Activated CD8-positive, alpha-beta memory T cell treated with anti-CD3 and anti-CD28 coated beads for 1 hour (primary cell): ENCODE measurements at places on chromosomes 16 and 17.

GRCh38 chr17:13728781-13729180, 127.1 kb upstream of the HS3ST3A1 start:
- no peak for DNase-seq

GRCh38 chr16:57202095-57202886, 16.2 kb downstream of the RSPRY1 start:
- DNase-seq = no peak

DNA sequence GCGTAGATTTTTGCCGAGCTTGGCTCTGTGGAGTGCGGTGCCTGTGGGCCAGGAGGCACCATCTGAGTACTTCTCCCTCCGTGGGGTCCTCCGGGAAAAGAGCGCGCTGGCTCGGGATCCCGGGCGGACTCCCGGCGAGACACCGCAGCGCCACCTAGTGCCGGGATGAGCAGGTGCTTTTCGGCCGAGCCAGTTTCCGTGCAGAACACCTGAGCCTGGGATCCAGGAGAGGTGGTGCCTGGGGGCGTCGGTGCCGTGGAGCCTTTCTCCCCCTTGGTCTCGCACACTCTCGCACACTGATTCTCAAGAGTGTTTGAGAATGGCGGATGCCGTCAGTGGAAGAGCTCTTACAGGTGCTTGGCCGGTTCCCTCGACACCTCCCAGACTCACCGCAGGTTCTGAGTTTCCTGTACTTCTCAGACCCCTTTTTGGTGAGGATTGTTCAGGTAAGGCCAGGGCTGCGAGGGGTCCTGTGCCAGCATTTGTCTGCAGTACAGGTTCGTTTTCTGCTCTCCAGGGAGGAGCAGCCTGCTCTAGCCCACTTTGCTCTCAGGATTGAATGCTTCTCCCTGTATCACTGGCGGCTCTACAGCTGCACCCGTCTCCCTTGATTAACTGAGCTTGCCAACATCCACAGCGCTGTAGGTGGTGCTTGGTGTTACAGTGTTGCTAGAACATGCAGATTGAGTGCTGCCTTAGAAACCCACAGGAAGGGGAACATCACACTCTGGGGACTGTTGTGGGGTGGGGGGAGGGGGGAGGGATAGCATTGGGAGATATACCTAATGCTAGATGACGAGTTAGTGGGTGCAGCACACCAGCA, 23.3 kb downstream of the TBCD start:
- DNase-seq = no peak

DNA sequence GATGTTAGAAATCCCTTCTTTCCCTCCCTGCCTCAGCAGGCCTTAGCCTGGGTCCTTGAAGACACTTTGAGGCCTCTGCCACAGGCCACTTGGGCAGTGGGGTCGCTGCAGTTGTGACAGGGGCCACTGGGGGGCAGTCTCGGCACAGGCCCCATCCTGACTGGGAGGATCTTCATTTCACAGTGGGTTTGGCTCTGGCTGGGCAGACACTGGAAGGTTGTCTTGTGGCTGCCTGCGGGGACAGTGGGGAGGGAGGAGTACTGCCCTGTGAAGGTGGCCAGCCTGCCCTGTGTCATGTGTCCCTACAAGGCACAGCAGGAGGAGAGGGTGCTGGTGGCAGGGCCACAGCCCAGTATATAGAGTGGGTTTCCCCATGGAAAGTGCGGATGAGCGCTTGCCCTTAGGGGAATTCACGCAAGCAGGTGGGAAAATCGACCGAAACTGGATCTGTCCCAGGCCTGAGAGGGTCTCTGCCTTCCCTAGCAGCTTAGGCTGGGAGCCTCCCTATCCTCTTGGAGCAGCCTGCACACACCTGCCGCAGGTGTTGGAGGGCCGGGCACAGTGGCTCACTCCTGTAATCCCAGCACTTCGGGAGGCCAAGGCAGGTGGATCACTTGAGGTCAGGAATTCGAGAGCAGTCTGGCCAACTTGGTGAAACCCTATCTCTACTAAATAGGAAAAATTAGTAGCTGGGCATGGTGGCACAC, 28.8 kb downstream of the GINS2 start:
- peak; percentile 14 for DNase-seq

GRCh38 chr16:77322757-77323156, 112.1 kb downstream of the ADAMTS18 start:
- DNase-seq = no peak

DNA sequence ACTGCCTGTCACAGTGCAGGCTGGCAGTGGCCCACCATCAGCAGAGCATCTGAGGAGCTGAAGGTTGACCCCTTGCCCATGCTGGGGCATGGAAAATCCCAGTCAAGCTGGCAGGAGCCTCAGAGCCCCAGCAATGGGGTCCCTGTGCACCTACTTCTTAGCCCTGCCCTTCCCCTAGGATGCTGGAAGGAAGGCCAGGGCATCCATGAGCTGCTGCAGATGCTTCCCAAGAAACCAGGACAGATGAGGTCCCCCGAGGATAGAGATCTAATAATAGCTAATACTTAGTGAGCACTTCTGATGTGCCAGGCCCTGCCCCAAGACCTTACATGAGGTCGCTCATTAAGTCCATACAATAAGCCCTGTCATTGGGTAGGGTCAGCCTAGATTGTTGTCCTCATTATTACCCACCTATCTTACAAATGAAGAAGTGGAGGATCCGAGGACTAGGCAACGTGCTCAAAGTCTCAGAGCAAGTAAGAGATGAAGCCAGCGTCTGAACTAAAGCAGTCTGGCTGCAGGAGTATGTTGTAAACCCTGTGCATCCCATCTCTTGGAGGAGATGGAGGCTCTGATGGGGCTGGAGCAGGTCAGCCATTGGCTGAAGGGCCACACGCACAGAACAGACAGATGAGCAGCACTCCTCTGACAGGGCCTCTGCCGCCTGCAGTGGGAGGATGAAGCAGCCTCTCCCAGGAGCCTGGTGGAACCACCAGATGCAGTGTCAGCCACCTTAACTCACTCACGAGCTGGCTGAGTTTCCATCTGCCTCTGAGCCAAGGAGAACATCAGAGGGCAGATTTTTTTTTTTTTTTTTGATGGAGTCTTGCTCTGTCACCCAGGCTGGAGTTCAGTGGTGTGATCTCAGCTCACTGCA, 175.4 kb downstream of the WSCD1 start:
- DNase-seq = no peak

GRCh38 chr16:10370096-10370726, 15.7 kb upstream of the ATF7IP2 start:
- DNase-seq = no peak

DNA sequence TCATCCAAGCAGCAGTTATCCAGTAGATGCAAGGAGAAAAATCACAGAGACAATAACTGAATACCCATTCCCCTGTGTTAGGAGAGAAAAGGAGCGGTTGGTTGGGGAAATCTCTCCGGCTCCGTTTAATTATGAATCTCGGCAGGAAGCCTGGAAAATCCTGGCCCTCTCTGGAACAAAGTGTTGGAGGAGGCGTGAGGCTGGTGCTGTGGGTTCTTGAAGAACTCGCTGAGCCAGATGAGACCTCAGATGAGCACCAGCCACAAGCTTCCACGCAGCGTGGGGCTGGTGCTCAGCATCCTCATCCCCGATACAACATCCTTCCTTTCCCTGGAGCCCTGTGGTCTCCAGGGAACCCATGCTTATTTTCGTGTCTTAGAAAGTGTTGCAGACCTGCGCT, 39.7 kb downstream of the CACNG4 start:
- DNase-seq = no peak

DNA sequence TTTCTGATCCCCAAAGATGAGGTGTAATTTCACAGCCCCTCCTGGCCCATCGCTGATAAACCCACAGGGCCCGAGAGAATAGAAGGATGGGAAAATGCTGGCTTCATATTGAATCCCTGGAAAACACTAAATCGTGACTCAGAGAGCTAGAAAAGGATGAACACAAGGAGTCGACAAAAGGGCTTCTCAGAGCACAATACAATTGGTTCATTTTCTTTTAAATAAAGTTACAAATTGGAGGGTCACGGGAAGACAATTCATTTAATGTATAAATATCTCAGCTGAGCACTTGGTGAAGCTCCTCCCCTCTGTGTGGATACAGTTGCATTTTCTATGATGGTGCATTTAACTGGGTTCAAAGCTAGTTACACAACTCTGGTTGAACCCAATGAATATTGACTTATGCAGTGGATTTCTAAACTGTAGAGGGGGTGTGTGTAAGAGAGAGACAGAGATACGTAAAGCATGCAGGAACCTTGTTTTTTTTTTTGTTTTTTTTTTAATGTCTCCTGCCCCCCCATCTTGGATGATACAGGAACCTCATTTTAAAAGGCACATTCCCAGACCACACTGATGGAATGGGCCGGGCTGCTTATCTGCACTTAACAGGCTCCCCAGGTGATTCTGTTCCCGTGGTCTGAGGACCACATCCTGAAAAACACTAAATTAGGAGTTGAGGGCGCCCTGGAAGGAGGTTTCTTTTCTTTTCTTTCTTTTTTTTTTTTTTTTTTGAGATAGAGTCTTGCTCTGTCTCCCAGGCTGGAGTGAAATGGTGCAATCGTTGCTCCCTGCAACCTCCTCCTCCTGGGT, 14.1 kb downstream of the TTYH2 start:
- no peak for DNase-seq

DNA sequence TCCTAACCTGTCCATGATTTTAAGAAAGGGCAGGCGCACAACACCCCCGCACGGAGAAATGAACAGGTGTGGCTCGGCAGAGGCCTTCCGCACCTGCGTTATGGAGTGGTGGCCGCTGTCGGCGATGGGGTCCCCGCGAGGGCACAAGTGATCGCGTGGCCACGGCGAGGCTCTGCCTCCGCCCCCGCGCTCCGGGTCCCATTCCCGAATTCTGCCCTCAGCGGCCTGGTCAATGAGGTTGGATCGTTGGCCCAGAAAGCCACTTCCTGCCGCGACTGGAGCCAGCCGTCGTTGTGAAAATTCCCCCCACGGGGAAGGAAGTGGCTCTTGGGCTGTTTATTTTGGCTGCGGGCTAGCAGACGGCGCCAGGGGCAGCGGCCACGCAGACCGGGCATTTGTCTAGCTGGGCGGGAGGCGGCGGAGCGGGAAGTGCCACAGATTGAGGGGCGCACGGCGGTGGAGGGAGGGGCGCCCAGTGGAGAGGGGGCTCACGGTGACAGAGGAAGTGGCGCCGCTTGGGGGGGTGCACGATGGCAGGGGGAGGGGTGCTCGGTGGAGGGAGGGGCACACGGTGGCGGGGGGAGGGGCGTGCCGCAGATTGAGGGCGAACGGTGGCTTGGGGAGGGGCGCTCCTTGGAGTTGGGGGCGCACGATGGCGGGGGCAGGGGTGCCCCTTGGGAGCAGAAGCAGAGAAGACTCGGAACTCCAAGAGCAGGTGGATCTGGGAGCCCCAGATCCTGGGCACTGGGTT, 25.0 kb downstream of the MRC2 start:
- DNase-seq = no peak

- no peak for DNase-seq
These were observed 832.3 kb upstream of the GOT2 start for GRCh38 chr16:59566446-59566845.

GRCh38 chr16:7111265-7111664, 221.4 kb upstream of the RBFOX1 start:
- no peak for DNase-seq

DNA sequence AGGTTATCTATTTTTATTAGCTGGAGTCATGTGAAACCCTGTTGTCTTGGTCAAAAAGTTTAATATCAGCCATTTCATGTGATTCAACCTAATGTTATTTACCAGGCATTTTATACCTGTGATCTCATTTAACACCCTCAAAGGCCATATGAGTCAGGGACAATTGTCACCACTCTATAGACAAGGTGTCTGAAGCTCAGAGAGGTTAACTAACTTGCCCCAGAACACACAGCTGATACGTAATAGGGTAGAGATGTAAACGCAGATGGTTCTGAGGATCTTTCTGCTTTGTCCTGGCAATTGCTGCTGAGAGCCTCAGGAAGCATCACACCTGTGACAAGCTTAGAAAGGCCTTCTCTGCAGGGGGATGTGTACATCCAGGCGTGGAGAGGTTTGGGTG, 4.9 kb downstream of the CD300A start:
- no peak for DNase-seq

- DNase-seq = no peak
These were observed 331.5 kb downstream of the CBLN1 start for GRCh38 chr16:48950184-48950583.

- DNase-seq = no peak
These were observed 68.4 kb upstream of the NACA2 start for GRCh38 chr17:61659437-61659836.

DNA sequence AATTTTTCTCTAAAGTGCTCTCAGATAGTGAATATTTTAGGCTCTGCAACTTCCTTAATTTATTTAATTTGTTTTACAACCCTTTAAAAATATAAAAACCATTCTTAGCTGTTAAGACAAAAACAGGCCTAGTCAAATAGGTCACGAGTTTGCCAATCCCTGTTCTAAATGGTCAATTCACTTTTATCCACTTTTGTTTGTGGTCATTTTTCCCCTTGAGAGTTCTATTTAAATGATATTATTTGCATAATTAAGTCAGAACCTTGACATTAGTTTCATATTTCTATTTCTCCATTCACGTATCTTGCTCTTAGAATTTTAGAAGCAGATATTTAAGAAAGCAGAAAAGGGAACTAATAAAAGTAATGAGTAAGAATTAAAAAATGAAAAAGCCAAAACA, 4.0 kb downstream of the AMFR start:
- DNase-seq = no peak

GRCh38 chr17:59793205-59793604, 85.8 kb downstream of the VMP1 start:
- no peak for DNase-seq

- DNase-seq = no peak
These were observed 243.5 kb downstream of the GSG1L start for GRCh38 chr16:27819881-27820610.

GRCh38 chr16:2213817-2214718, 572 bp downstream of the PGP start:
- no peak for DNase-seq

DNA sequence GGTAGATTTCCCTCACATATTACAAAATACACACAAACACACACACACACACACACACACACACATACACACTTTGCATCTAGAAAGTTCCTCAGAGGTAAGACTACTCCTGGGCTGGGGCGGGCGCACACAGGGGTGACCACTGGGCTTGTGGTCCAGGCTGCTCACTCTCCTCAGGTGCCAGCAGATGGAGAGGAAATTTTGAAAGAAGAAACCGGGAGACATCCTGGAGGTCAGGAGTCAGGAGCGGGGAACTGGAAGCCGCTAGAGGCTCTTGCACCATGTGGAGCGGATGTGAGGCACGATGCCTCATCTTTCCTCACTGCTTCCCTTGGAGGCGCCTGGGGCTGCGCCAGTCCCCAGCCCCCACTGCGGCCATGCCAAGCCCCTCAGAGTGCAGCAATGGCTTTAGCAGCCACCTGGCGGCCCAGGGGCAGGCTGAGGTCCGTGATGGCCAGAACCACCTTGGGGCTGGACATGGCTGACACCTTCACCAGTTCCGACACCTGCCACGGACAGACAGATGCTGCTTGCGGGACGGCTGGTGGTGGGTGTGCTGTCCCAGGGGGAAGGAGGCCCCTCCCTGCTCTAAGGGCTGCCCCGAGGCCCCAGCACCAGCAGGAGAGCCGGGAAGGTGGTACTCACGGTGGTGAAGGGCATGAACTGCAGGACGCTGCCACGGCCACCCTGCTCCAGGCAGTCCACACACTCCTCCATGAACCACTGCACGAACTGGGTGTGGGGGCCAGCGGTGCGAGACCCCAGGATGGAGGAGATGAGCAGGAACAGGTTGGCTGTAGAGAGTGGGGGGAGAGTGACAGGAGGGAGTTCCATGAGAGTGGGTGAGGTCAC, 4.1 kb downstream of the CSF3 start:
- no peak for DNase-seq
